ENCODE measurements at places on chromosomes 6 and 20.

GRCh38 chr6:163616452-163616851 lies 201.9 kb downstream of the QKI start:
- DNase-seq: no peak

GRCh38 chr20:51174536-51174935 lies 151.6 kb upstream of the KCNG1 start:
- no peak for DNase-seq

- no peak for DNase-seq
Measured at GRCh38 chr6:68746376-68746775, 111.3 kb downstream of the ADGRB3 start.

DNA sequence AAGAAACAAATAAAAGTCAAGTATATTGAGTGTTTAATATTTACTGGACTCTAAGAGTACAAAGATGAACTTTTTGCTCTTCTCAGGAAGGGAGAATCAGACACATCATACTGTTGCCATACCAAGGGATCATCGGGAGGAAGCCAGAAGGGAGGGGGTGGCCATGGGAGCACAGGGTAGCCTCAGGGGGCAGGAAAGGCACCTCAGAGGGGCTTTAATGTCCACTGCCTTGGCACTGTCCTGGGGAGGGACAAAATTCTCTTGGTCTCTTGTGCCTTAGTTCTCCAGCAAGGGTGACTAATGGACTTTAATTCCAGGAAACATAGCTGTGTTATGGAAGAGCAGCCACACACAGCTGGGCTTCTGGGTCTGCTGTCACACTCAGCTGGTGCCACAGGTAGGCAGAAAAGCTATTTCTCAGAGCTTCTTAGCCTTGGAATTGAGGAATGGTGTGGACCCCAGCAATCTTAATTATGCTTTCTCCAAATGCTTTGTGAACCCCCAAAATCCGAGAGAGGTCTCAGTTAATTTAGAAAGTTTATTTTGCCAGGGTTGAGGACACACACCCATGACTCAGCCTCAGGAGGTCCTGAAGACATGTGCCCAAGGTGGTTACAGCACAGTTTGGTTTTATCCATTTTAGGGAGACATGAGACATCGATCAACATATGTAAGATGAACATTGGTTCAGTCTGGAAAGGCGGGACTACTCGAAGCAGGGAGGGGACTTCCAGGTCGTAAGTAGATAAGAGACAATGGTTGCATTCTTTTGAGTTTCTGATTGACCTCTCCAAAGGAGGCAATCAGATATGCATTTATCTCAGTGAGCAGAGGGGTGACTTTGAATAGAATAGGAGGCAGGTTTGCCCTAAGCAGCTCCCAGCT lies 53.2 kb downstream of the MRAP2 start:
- no peak for DNase-seq

Data from stimulated activated CD4-positive, alpha-beta T cell treated with anti-CD3 and anti-CD28 coated beads, Interleukin-1b, Interleukin-23, amount 100 ng/mL, for 4 hours (primary cell).